NCI-H510A (cell line): ENCODE measurements at places on chromosomes 4 and X.

GRCh38 chrX:475926-476723 lies 89.4 kb upstream of the PPP2R3B start:
- no peak for DNase-seq

DNA sequence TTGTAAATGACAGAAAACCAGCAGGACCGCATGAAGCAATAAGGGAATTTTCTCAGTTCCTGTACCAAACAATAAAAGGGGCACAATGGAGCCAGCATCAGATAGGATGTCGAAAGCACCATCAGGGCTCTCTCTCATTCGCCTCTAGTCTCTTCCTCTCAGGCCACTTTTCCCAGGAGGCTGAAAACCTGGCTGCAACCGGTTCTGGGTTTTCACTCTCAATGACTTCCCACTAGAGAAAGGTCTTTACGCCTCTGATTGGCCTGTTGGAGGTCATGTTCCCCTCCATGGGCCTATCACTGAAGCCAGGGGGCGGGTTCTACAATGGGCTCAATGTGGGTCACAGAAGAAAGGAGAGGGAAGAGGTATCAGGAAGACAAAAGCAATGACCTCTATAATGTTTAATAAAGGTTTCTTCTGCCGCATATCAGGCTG lies 29.3 kb downstream of the ZNF827 start:
- no peak for DNase-seq

DNA sequence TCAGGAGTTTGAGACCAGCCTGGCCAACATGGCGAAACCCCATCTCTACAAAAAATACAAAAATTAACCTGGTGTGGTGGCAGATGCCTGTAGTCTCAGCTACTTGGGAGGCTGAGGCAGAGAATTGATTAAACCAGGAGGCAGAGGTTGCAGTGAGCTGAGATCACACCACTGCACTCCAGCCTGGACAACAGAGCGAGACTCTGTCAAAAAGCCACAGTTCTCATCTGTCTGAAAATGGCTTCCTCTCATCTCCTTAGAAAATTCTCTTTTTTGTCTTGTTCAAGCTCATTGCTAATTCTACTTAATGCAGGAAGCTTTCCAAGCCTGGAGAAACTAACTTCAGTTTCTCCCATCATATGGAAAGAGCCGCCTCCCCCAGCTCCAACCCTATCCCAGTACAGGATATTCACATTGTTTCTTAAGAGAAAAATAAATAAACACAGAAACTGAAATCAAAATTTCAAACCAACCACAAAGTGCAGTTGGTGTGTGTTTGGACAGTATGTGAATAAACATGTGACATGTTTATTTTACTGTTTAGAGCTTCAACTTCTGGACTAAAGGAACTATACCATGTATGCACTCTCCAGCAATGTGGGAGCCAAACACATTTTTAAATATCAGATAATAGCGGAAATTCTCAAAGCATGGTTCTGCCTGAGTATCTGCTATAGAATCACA lies 55.0 kb upstream of the GAB1 start:
- DNase-seq: no peak

- no peak for DNase-seq
These were observed 52.1 kb downstream of the RTL5 start for GRCh38 chrX:72079607-72080006.

- DNase-seq: no peak
These were observed 214.0 kb upstream of the PSAPL1 start for GRCh38 chr4:7648544-7649395.

DNA sequence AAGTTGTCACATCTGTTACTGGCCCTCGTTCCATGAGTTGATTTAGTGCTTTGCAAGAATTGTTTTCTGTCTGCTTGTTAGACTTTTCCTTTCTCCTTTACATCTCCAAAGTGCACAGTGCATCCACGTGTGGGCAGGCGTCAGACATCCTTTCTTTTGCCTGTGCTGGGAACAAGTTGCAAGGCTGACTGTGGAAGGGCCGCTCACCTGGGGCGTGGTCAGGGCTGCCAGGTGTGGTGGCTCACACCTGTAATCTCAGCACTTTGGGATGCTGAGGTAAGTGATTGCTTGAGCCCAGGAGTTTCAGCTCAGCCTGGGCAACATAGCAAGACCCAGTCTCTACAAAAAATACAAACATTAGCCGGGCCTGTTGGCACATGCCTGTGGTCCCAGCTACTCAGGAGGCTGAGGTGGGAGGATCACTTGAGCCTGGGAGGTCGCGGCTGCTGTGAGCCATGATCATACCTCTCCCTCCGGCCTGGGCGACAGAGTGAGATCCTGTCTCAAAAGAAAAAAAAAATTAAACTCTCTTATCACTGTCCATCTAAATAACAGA lies 46.2 kb downstream of the RGS12 start:
- no peak for DNase-seq

DNA sequence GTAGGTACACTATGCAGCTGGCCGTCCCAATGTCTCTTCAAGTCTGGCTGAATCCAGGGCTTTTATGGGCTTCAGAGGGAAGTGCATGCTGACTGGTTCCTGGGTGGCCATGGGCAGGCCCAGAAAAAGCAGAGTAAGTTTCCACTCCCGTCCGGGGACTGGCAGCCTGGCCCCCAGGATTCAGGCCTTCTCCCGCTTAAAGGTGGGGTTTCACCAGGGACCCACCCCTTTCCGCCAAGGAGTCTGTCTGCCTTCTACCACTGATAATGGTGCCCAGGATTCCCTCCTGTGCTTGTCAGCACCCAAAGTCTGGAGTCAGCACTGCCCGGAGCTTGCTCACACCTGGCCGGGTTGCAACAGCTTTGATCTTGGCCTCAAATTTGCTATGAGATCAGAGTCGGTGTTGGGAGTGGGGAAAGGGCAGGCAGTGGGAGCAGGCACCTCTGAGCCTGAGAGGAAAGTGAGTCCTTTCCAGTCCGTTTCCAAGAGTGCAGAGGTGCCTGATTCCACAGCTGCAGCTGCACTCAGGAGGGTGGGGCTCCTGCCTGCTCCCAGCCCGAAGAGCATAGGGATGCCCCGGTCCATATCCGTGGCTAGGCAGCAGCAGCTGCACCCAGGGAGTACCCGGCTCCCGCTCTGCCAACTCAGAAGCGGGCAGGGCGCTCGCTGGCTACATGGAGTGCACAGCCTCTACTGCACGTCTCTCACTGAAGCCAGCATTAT lies 1344.3 kb upstream of the ADGRL3 start:
- no peak for DNase-seq

DNA sequence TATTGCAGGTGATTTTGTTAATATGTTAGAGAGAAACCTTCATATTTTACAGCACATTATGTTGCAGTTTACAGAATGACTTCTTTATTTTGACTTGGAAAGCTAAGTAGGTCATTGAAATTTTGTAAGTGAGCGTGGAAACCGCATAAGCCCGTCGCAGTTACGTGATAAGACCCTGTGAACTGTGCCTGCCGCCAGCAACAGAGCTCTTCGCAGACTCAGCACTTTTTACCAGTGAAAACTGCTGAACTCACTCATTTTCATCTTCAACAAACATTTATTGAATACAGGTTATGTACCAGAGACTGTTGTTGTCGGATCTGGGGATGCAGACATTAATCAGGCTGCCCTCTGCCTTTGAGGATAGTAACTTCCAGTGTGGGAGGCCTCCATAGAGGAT lies 355.7 kb downstream of the HS3ST1 start:
- DNase-seq: no peak

DNA sequence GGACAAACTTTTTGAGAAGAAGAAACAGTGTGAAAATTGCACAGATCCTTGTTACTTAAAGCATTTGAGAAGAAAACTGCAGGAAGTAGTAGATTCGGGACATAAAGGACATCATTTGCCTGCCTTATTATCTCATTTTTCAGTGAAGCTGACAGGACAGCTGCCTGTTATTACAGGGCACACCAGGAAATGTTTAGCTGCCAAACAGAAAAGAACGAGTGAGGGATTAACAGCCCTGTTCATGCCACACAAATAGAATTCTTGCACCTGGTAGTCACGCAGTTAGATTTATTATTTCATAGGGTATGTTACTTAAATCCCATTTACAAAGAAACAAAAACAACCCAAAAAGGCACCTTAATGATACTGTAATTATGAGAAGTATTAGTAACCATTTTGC lies 100.6 kb downstream of the CHIC2 start:
- DNase-seq: no peak

- DNase-seq: no peak
These were observed 71.9 kb downstream of the RBM47 start for GRCh38 chr4:40557736-40558135.

GRCh38 chr4:184306949-184307348 lies 89.3 kb upstream of the ENPP6 start:
- DNase-seq: no peak

DNA sequence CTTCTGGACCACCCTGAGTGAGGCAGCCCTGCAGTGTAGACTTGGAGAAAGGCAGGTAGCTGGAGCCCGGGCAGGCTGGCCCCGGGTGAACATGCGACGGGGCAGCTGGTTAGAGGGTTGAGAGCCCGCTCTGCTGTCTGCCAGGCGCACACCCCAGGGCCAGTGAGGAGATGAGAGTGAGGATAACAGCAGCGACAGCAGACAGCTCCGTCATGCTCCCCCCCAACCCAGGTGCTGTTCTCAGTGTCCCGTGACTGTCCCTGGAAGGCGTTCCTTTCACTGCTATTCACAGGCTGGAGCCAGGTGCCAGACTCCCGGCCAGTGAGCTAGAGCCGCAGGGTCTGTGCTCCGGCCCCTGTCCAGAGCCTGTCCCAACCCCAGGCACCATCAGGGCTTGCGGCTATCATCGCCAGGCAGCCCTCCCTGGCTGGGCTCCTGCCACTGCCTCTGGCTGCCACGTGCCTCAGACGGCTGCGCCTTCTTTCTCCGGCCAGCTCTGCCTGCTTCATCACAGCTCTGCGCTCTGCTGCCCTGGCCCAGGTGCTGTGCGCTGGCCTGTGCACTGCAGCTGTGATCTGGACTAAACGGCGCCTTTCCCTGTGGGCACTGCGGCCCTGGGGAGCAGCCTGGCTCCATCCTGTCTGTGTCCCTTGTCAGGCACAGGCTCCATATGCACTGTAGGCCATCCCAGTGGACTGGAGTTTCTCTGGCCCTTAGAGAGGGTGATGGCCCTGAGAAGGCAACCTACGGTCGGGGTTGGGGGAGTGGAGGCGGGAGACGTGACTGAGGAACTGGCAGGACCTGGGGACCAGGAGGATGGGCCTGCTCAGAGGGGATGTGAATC lies 19.8 kb downstream of the NSG1 start:
- DNase-seq: no peak

DNA sequence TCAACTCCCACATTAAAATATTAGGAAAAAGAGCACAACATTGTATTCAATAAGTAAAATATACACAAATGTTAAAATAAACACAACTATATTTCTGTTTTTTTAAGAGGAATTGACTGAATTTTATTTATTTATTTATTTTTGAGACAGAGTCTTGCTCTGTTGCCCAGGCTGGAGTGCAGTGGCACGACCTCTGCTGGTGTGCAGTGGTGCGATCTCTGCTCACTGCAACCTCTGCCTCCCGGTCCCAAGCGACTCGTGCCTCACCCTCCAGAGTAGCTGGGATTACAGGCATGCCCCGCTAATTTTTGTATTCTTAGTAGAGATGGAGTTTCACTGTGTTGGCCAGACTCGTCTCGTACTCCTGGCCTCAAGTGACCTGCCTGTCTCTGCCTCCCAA lies 31.4 kb downstream of the TEX13A start:
- DNase-seq: no peak

DNA sequence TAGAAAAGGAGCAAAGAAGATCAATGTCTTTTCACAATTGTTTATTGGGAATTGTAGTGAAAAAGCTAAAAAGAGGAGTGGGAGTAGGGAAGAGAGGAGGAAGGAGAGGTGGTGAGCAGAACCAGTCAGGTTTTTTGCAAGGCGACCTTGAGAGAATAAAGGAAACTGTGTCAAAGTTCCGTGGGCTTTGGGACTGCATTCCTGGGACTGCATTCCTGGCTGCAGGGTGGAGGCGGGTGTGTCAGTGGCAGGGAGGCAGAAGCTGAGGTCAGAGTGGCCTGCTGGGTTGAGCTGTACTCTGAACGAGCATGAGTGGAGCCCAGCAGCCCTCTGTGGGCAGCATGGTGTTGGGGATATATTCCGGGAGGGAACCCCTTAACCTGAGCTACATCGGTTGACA lies 66.8 kb upstream of the UCP1 start:
- DNase-seq: no peak
